ENCODE measurements at places on chromosomes 6 and 20.

DNA sequence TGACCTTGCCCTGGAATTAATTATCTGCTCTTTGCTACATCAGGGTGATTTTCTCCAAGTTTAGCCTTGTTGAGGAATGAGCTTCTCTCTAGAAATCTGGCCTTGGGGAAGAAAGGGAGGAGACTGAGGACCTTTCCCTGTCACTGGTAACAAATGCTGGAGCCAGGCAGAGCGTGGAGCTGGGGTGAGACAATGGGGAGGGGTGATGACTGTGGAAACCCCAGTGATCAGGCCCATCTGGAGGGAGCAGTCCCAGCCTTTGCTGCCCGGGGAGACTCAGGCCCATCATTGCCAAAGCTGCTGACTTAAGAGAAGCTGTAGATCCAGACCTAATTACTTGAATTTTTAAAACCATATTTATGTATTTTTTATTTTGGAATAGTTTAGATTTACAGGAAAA lies 31.3 kb downstream of the BCAS4 start:
- no peak for DNase-seq

- DNase-seq = no peak
These were observed 67.1 kb downstream of the SCAF8 start for GRCh38 chr6:154800338-154800737.

DNA sequence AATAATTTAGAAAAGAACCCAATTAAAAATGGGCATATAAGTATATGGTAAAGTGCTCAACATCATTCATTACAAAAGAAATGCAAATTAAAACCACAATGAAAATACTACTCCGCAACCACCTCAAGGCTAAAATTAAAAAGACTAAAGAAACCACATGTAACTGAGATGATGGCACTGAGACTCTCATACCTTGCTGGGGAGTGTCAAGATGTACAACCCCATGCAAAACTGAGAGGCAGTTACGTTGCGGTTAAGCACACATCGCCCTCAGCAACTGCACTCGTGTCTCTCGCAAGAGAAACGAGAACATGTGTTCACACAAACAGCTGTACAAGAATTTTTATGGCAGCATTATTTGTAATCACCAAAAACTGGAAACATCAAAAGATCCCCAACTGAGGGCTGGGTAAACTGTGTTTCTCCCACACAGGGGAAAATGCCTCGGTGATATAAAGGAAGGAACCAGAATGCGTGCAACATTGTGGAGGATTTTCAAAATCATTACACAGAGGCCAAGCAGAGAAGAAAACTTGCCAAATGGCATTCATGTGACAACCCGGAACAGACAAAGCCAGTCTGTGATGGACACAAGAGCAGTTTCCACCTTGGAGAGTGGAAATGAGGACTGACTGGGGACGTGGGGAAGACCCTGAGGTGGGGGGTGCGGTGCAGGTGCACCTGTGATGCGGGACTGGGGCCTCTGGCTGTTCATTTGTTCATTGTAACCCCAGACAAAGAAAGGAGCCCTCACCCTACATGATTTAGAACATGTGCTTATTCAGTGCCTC lies 144.9 kb downstream of the WDR27 start:
- no peak for DNase-seq

- DNase-seq = no peak
These were observed 6.5 kb downstream of the TGM6 start for GRCh38 chr20:2387180-2387577.

GRCh38 chr6:38509713-38510112 lies 130.0 kb downstream of the BTBD9 start:
- no peak for DNase-seq

DNA sequence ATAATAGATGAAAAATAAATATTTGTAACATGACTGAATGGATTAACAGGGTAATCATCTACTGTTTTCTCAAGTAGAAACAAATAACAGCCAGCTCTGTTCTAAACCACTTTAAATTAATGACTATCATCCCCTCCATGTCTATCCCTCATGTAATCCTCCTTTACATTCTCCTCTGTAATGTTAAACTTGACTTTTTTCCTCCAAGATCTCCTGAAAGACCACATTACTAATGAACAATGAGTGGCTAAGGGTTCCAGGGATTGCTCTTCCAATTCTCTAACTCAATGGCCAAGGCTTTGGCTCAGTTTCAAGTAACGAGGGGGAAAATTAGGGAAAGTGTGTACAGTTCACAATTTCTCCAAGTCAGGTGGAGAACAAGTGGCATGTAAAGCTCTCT lies 37.6 kb upstream of the FBXL4 start:
- no peak for DNase-seq

DNA sequence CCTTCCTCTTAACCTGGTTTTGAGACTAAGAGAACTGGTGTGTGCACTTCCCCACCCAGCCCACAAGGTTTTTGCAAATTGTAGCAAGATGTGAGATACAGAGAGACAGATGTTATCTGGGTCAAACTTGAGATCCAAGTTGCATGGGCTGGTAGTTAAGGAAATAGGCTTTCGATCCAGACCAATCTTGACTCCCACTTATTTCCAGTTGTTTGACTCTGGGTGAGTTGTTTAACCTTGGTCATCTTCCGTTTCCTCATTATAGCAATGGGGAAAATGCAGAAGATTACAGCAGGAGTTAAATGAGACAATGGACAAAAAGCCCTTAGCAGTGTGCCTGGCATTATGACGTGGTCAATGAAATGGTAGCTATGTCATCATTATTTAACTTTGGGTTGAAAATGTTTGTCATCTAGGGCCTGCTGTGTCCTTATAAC lies 1.7 kb downstream of the SNX21 start:
- DNase-seq = no peak

DNA sequence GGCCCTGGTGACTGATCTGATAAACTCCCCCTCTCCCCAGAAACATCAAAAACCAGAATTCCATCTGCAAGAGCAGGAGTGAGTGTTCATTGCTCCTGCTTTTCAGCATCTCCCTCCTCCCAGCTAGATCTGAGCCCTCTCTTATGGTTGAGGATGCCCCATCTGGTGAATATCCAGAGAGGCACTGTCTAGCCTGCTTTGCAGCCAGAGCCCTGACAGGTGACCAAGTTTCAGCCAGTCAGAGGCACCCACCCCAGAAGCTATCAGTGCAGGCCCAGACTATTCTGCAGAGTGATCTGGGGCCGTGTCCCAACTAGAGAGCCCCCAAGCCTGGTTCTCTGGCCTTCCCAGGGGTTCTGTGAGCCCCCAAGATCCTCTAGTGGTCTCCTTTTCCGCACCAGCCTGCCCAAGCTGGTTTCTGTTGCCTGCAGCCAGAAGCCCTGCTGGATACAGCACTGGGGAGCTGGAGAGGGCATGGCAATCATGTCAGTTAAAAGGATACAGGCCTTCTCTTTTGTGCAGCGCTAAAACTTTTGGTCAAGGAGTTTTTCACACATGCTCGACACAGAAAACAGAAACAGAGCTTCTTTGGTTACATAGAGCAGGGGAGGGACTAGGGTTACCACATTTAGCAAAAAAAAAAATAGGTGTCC lies 6.6 kb upstream of the BMP7 start:
- no peak for DNase-seq

- DNase-seq = no peak
These were observed 377.4 kb downstream of the PHF3 start for GRCh38 chr6:64013011-64013410.

DNA sequence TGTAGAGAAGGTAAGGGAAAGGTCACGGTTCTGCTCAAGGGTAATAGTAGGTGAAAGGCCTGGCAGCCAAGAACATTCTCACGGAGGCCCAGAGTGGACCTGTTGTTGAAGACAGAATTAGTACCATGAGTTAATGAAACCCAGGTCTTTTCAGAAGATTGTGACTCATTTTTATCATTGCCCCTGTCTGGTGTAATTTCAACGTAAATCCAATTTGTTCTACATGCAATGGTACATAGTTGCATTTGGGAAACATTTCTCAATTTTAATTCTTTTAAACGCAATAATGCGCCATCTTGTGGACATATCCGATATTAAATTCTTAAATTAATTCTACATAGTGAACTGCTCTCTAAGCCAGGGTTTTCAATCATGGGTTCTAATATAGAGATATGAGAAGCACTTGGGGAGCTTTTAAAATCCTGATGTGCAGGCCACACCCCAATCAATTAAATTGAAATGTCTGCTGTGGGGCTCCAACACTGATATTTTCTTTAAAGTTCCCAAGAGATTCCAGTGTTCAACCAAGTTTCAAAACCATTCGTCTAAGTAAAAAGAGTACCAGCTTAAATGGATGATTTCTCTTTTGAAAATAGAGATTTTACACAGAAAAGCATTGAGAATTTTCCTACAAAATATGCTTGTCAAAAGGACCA lies 257.4 kb downstream of the PLCB1 start:
- no peak for DNase-seq

DNA sequence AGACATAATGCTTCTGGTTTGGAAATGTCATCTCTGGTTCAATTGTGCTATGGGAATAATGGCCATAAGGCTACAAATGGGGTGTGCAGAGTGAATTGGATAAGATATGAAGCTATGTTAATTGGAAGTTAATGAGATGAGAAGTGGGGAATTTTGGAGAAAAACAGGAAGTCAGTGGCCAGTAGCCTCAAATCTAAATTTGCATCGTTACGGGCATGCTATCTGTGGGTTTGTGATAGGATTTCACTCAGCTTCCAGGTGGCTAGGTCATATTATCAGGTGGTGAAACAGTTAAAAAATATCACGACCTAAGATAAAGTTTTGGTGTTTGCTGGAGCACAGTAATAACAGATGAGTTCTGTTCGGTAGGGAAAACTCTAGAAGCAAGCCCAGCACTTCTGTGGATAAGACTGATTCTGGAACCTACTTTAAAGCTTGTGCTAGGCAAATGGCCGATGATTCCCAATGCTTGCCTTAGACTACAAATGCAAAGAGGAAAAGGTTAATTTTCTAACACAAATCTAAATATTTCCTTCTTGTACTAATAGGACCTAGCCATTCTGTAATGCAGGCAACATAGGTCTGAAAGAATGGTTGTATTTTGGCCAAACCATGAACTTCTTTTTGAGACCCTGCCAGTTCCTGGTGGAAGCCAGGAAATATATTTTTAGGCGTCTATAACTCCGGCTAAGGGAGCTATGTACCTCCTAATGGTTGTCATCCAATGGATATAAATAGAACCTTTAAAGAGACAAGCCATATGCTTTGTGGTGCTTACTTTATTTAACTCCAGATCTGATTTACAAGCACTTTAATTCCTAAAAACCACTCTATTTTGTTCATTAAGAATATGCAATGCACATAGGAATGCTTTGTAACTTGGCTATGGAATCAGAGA lies 111.0 kb downstream of the PLCB1 start:
- DNase-seq = no peak

- no peak for DNase-seq
These were observed 48.4 kb upstream of the THEMIS start for GRCh38 chr6:127949251-127949650.

- DNase-seq = no peak
These were observed 26.6 kb downstream of the FRMD1 start for GRCh38 chr6:168052291-168052891.

DNA sequence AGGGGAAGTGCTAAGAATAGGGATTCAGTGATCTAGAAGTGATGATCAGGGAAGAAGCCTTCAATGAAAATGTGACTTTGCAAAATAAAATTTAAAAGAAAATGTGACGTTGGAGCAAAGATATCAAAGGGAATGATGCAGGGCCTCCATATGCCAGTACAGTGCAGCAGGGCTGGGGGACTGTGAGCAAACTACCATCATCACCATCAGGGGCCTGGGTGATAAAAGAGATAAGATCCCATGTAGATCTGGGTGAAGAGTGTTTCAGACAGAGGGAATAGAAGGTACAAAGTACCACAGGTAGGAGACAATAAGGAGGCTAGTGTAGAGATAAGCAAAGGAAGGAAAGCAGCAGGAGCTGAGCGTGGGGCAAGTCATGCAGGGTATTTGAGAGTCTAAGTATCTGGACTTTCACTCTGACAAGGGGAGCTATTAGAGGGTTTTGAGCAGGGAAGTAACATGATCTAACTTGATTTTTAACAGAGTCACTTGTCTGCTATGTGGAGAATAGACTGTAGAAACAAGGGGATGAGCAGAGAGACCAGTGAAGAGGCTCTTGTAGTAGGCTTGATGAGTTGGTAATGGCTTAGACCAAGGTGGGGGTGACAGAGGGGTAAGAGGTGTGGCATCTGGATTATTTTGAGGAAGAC lies 295.6 kb downstream of the ZFAND3 start:
- DNase-seq = no peak

DNA sequence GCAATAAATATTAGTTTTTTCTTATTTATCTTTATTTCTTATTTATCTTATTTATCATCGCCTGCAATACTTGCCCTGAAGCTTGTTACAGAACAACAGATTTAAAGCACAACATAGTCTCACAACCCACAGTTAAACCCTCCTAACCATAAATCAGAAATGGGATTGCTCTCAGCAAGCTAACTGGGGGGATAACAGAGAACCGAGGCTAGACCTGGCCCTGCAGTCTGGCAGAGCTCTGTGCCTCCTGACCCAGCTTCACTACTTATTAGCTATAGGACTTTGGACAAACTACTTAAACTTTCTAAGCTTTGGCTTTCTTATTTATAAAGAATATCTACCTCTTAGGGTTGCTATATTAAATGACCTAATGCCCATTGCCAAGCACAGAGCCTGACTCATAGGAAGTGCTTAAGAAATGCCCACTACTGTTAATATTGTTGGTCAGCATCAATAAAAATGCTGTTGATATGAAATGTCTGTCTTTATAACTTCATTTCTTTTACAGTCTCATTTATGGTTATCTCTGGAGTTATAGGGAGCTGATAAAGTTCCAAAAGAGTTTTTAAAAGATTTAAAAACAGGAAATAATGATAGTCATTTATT lies 87.9 kb upstream of the BEND6 start:
- no peak for DNase-seq
